Small intestine (tissue), 16 donors: ENCODE measurements at places on chromosomes 13 and 19.

DNA sequence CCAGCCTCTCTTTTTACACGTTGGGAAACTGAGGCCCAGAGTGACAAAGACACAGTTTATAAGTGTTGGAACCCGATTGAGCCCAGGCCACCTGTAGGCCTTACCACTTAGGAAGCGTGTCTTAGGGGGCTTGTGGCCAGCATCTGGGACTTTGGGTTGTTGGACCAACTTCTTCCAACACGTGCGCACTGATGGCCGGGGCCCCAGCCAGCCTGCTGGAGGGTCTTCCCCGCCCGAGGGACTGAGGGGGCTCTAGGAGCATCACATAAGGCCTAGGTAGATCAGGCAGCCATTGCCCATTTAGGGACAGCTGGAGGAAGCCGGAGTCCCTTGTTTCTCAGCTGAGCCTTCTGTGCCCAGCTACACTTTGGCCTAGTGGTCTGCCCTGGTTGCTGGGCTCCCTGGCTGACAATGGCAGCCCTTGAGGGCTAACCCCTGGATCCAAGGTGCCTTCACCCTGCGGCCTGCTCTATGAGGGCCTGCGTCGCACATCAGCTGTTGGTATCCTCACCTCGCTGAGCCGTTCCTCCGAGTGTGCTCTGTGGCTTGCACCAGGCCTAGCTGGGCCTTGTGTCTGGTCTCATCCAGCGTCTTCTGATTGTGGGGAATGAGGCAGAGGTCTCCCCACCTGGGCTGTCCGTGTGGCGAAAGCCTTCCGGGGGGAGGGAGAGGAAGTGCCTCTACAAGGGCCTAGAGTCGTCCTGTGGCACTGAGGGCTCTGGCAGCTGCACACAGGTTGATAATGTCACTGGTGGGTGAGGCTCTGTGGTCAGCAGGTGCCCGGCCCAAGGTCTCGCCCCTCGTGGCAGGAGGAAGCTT, 1.2 kb downstream of the RAB11B start:
- DNase-seq = no peak

GRCh38 chr13:49220856-49221589, 885 bp downstream of the MLNR start:
- DNase-seq = peak; percentile 45

GRCh38 chr13:40403509-40404241, 262.8 kb downstream of the FOXO1 start:
- no peak for DNase-seq

DNA sequence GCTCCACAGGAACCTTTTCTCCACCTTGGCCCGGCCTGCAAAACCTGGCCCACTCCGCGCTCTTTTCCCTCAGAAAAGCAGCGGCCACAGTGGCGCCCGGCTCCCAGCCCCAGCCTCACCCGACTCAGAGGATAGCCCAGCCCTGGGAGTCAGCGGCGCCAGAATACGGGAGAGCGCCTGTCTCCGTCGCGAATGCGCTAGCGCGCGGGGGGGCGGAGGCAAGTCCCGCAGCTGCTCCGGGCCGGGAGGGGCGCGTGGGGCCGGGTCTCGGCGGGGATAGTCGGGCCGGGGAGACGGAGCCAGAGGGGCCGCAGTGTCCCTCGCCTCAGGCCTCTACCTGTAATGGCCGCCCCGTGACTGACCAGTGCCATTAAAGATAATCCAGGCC, at the start of gene ZFP30:
TSS of gene ZFP30 (minus strand) at position 165 of the 388 bp plus-strand sequence. CDS start 7,643 bp downstream, outside the sequence.
- peak; percentile 93 for DNase-seq

GRCh38 chr13:40681341-40682146, 15.1 kb upstream of the FOXO1 start:
- no peak for DNase-seq

DNA sequence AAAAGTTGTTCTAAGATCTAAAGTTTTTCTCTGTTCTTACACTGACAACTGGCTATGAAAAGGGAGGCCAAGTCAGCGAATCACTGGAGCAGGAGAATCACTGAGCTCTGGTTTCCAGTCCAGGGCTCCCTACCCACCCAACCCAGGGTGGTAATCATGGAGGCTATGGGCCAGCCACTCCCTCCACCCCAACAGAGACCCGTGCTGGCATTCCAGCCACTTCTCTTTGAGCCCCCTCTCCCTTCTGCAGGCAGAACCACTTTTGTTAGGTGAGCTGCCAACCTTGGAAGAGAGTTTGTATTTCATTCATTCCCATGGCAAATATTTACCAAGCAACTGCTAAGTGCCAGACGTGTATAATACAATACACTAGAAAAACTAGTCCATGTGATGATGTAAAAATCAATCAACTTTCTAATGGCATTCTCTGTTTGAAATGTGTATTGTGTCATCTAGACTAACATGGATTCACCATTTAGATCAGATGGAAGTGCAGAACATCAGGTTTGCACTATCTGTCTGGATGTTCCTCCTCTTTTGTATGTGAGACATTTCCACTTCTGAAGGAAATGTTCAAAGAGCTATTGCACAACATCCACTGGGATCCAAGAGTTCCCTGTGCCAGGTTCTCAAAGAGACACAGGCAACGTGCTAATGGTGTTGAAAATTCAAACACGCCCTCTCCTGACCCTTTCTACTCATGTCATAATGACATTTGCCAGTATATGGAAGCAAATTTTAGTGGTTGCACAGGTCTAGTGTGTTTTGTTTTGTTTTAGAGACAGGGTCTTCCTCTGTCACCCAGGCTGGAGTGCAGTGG, 5.3 kb downstream of the MLNR start:
- DNase-seq = no peak

- DNase-seq = no peak
Measured at GRCh38 chr13:49539313-49539712, 43.6 kb downstream of the PHF11 start.

GRCh38 chr13:61989978-61990377, 574.3 kb upstream of the PCDH20 start:
- DNase-seq = no peak
